ENCODE measurements at places on chromosomes 5 and 9.

- no peak for DNase-seq
Observed at GRCh38 chr5:138933522-138934290, 58.6 kb upstream of the LRRTM2 start.

- no peak for DNase-seq
Observed at GRCh38 chr5:4737868-4738267, 402.3 kb upstream of the ADAMTS16 start.

GRCh38 chr9:77475641-77476473 is 172.3 kb downstream of the GNA14 start:
- peak; percentile 64 for DNase-seq

GRCh38 chr5:136769900-136770684 is 404.7 kb upstream of the TRPC7 start:
- DNase-seq, result peak; percentile 89

DNA sequence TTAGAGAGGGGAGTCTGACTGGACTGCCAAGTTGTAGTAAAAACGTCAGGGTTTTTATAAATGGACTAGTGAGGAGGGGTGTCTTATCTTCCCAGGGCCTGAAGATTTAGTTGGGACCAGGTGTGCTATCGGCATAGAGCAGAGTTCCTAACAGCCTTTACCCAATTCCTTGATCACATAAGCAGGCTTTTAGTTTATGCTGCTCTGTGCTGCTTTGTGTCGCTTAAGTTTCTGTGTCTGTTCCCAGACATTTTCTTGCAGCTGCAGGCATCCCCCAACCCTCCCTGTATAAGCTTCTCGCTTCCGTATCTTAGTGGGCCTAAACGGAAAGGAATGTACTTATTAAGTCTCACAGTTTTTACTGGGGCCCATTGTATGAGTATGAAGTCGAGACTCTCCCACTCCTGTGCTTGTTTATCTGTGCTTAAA is 2.6 kb upstream of the SMC5 start:
- DNase-seq, result peak; percentile 88

DNA sequence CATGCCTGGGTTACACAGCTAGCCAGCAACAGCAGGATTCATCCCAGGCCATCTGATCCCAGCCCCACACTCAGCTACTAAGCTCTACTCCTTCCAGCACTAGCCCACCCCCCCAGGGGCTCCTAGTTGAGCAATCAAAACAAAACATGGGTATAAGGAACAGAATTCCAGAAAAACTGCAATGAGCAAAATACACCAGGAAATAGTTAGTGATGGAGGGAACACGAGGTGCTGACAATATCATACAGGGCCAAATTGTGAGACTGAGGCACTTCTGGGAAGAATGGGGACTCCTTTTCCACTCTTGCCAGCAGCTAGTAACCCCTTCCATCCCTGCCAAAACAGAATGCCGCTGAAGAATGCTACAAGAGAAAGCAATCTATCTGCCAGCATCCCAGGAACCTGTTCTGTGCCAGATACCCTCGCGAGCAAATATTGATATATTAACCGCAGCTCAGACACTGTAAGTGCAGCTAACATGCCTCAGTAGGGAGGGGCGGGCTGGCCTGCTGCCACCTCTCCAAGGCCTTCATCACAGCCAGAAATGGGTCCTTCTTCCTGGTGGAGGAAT is 161.4 kb downstream of the SLIT3 start:
- no peak for DNase-seq

- DNase-seq, result no peak
Observed at GRCh38 chr9:88872192-88872946, 118.9 kb upstream of the S1PR3 start.

GRCh38 chr5:148972974-148973374 is 89.9 kb downstream of the SH3TC2 start:
- peak; percentile 62 for DNase-seq

DNA sequence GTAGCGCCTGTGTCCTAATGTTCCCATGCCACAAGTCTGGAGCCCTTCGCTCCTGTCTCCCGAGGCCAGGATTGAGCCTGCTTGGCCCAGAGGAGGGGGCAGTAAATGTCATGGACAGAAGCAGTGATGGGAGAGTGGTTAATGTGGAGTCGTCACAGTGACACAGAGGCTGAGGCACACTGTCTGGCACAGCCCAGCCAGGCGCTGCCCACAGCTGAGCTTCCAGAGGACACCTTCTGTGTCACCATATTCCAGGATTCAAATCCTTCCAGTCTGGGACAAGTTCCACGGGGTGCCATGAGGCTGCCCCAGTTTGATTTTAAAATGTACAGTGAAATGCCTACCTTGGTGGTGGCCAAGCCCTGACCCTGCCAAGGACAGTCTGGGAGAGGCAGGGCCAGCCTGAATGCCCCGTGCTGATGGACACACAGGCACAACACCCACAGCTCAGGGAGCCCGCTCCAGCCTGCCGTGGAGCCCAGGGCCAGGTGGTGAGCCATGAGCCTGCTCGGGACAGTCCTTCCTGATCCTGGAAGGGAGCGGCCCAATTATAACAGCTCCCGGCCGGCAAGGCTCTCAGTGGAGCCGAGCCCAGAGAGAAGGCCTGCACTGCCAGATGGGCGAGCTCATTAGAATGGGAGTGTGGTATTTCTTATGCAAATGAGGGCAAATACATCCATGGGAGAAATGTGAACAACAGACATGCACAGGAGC is 99.1 kb upstream of the RUFY1 start:
- DNase-seq, result no peak

DNA sequence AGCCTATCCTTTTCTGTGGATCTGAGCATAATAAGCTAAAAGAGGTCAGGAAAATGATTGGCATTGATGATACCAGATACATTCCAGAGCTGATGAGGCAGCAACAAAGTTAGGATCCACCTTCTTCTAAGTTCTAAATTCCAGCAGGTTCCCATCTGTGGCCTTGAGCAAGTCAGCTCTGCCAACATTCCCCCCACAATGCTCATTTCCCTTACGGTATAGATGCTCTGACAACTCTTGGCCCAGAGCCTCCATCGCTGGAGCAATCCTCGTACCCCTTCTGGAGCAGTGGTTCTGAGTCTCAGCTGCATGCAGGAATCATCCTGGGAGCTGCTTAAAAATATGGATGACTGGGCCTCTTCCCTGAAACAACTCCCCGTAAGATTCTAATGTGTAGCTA is 78.1 kb downstream of the MED27 start:
- DNase-seq, result no peak

DNA sequence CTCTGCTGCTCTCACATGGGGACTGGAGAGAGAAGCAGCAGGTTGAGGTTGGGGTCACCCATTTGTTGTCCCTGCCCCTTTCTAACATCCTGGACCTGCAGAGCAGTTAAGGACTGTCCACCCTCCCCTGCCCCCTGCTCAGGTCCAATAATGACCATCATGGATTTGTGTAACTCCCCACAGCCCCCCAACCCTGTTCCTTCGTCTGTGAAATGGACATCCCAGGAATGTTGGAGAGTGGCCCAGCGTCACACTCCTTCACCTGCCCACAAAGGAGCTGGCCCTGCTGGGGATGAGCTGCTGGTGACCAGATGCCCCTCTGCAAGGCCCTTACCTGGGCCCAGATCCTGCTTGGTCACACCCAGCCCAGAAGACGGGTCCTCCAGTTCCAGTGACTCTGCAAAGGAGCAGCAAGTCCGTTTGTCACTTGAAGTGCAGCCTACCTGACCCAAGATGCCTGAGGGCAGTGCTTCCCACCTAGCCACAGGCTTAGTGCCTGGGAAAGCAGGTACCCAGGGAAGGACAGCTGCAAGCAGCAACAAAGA is 10.4 kb downstream of the CD74 start:
- DNase-seq, result no peak

DNA sequence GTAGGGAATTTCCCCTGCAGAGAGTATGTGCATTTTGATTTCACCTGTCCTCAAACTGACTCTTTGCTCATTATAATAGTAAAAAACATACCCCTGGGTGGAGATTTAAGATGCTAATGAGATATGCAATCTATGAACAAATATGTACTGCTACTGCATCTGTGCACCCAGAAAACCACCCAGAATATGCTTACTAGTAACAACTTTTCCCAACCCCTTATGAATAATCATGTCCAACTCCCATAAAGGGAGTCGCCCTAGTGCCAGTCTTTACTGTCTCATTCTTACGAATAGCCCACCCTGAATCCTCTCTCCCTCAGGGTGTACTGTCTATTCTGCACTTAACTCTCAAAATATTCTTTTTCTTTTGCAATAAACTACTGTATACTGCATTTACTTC is 39.0 kb upstream of the ZFP37 start:
- no peak for DNase-seq

DNA sequence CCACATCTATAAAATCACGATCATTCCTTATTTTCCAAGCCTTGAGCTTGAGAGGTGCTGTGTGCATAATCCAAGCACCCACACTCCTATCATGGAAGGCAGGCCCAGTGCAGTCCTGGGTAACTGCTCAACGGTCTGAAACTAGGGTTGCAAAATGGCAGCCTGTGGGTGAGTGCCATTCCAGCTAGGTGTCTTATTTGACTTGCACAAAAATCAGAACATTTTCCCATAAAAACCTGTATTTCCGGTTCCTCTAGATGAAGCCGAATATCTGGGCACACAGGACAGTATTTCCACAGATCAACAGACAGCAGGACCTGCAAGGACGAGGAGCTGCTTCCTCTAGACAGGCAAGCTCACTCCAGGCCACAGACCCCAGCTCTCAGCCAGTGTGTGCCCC is 588.8 kb downstream of the BNC2 start:
- no peak for DNase-seq

DNA sequence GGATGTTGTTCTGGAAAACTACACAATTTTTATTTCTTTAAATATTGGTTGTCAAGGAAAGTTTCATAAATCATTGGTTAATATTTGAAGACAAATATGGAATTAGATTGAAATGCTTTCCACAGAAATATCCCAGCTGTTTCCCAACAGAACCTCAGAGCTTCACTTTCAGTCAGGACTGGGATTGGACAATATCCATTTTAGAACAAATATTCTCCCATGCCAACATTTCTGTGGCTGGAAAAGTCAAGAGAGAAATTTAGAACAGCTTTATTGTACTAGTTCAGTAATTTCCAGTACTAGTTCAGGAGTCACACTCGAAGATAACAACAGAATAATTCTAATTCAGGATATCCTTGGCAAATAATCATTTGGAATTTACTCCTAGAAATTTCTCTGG is 116.1 kb upstream of the TUT7 start:
- DNase-seq, result peak; percentile 20

- no peak for DNase-seq
Observed at GRCh38 chr5:161545344-161546094, 1.0 kb downstream of the GABRB2 start.

GRCh38 chr5:174412374-174412773 is 312.0 kb upstream of the MSX2 start:
- DNase-seq, result no peak

DNA sequence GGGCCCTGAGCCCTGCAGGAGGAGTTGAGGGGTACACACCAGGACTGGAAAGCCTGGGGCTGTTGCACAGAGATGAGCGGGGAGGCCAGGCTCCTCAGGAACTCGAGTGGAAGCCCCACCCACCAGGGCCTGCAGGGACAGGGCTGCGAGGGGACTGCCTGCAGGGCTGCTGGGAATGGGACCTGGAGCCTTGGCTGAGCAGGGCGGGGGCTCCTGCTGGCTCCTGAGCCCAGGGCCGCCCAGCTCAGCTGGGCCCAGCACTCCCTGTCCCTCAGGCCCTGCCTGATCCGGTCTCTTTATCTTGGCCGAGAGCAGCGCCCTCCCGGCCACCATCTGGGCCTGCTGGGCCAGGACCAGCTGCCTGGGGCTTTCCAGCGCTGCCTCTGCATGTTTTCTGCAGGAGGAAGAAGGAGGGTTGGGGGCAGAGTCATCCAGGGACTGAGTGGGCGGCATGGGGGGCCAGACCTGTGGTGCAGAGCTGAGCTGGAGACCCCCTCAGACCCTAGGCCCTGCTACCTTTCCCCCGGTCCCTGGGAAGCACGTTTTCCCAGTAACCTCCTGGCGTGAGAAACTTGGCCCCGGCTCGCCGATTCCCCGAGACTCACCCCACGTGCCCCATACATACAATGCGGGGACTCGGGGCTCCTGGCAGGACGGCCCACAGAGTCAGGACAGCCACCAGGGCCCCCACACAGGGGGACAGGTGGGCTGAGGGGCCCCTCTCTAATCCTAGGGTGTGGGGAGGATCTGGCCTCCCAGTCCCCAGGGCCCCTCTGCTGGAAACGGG is 9.4 kb downstream of the LCN12 start:
- peak; percentile 73 for DNase-seq

DNA sequence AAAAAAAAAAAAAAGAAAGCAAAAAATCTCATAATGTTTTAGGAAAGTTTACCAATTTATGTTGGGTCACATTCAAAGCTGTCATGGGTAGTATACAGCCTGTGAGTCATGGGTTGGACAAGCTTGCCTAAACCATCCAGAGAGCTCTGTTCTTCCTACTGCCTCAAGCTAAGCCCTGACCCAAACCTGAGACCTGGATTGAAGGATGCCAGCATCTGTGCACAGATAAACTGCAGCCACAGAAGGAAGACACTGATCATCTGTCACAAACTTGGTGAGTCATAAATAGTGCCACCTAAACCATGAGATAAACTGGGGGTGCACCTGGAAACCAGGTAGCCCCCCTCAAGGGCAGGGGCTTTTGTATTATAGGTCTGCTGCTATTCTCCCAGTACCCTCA is 31.0 kb downstream of the CSF2 start:
- no peak for DNase-seq

- no peak for DNase-seq
Observed at GRCh38 chr5:179385914-179386313, 40.7 kb upstream of the ADAMTS2 start.

DNA sequence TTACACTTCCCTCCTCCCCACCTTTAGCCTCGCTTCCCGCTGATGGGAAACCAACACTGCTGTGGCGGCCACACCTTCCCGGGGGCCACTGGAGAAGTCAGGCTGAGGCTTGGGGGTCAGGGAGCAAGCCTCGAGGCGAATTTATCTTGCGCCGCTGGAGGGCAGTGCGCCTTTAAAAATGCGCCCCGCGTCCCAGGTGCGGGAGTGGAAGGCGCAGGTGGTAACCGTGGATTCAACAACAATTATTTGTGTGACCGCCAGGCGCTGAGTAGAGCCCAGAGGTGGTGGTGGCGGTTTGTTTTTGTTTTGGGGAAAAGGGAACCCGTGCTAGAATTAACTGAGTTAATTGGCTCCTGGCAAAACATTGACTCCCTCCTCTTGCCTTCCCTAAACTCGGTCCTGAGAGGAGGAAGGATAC is 1.1 kb downstream of the CFAP77 start:
- DNase-seq, result peak; percentile 41

DNA sequence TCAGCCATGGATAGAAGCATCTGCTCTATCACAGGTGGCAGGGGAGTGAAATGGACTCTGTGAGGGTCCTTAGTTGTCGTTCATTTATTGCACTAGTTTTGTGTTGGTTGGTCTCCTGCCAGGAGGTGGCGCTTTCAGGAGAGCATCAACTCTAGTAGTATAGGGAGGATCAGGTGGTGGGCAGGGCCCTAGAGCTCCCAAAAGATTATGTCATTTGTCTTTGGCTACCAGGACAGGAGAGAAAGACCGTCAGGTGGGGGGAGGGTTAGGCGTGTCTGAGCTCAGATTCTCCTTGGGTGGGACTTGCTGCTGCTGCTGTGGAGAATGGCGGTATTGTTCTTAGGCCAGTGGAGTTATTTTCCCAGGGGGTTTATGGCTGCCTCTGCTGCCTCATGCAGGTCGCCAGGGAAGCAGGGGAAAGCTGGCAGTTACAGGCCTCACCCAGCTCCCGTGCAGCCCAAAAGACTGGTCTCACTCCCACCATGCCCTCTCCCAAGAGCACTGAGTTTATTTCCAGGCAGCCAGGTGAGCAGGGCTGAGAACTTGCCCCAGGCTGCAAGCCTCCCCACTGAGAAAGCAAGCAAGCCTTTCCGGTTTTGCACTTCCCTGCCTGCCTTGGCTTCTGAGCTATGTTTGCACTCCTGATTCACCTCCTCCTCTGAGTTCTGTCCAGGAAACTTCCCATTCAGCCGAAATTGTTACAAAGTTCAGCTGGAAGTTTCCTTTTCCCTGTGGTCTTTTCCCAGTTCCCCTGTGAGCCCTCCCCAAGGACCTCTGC is 317.3 kb downstream of the TAF11L14 start:
- DNase-seq, result no peak

All from choroid plexus epithelial cell (primary cell).